ENCODE measurements at places on chromosomes 5 and 9.

GRCh38 chr9:37066139-37066725, 32.2 kb upstream of the PAX5 start:
- DNase-seq, result no peak

DNA sequence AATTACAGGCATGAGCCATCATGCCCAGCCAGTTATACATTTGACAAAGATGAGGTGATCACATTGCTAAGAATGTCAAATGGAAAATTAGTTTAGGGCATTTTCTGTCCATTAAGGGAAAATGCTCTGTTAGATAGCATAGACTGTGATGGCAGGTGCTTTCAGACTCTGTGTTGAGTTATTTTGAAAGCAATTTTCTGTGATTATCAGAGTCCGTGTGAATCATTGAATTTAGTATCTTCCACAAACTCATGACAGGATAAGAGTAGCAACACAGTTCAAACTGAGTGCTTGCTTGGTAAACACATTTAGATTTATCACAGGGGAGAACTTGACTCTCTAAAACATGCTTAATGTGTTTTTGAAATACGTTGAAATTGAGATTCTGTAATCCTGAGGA, 69.0 kb downstream of the GAPVD1 start:
- no peak for DNase-seq

DNA sequence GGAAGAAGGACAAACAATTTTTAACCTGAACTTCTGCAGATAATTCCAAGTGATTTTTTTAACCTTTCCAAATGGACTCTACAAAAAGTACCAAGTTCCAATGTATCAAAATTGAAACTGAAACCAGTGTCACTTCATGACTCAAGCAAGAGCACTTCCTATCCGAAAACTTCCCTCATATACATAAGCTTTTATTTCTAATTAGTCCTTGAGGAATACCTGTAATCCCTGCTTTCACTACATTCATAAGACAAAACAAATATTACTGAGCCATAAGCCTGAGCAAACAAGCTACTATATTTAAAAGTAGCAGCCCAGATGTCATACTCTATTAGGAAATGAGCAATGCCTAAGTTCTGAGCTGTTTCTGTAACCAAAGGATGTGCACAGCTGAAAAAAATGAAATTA, 224.4 kb downstream of the EBF1 start:
- no peak for DNase-seq

DNA sequence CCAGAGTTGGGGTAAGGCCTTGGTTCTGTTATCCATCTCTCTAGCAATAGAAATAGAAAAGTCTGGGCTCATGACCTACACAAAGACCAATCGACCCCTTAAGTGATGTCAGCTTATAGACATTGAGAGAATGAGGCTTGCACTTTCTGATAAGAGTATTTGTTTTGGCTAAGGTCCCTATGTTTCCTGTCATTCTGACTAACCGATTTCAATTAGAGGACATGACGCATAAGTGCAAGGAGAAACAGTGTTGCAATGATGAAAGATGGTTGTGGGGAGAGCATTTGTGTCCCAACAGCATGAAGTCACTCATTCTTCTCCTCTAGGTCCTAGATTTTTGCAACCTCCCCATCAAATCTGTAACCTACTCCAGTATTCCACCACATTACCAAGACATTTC, 255.1 kb downstream of the MAT2B start:
- no peak for DNase-seq

DNA sequence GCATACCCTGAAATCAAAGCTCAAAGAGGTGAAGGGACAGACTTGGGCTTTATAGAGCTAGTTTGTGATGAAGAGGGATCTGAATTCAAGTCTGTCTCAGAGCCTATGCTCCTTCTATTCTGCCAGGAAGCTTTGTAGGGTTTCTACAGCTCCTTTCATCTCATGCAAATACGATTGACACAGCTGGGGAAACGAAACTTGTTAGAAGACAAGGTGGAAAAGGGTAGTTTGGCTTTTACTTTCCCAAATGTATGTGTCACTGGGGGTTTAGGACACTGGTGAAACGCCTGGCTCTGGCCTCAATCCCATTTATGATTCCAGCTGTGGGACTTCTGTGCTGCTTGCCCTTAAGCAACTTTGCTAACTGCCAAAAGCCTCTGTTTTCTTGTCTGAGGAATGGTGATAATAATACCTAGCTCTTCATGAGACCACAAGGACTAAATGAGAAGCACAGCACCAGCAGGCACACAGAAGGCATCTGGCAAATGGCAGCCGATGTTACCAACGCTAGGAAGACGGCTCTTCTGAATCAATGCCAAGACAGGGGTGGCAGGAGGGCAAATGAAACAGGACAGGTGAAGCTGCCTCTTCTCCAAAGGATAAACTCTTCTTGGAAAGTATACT, 70.3 kb upstream of the EQTN start:
- no peak for DNase-seq

DNA sequence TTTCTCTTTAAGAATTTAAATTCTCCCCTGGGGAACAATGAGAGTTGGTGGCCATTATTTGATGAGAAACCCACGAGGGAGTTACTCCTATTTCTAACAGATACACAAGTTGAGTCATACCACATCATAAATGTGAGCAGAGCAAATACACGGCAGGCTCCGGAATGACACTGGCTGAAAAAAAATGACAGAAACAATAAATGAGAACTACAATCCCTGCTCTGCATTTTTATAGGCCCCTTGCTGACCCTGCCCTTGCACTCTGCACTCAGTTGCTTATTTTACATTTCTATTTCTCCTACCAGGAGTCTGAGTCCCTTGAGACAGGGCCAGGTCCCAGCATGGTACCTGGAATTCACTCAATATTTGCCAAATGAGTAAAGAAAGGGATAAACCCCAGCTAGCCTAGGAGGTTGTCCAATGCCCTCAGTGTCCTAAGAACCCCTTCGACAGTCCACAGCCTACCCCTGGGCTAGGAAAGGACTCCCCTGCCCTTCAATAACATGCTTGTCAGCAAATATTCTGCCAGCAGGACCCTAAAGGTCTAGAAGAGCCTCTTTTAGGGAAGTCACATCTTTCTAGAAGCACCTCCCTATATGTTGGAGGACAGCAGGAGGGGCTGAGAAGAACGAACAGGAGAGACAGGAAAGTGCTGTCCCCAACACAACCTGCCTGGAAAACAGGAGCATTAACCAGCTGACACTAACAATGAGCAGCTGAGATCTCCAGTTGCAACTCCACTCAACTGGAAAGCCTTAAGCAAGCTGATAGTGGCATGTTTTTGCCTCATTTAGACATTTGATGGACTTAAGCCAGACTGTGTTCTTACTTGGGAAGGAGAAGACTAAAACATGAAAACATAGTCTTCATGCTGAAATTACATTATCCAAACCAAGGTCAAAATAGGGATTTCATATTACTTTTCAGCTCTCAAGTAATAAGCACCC, 191.2 kb downstream of the ACTL7B start:
- DNase-seq, result no peak

DNA sequence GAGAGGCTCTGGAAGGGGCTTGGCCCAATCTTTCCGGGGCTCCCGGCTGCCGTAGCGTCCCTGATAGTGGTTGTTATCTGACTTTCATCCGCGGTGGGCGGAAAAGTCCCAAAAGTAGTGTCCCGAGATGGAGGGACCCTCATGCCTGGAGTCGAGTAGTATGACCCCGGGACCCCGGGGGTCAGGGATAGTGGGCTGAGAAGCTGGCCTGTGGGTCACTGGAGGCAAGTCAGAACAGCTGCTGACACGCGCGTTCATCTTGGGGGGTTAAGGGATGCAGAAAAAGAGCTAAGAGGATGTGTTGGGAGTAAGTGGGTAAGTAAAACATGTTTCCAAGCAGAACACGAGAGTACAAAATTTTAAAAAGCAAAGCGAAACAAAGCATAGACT, 123.4 kb downstream of the TMEM161B start:
- DNase-seq, result no peak

DNA sequence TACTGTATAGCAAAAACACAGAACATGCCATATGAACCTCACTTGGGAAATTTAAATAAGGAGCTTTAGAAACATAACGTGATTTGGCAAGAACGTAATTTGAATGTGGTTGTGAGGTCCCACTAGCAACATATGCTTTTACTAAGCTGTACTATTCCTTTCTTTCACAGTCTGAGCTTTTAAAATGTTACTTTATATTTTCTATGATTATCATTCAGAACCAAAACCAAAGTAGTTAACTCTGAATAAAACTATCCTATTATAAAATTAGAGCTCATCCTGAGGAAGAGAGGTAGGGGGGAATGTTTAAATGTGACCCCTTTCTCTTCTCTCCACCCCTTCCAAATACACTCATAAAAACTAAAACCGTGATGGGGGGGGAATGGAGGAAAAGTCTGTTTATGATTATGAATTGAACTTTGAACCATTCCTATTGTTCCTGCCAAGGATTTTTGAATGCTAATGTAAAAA, 435.7 kb downstream of the NFIB start:
- no peak for DNase-seq

DNA sequence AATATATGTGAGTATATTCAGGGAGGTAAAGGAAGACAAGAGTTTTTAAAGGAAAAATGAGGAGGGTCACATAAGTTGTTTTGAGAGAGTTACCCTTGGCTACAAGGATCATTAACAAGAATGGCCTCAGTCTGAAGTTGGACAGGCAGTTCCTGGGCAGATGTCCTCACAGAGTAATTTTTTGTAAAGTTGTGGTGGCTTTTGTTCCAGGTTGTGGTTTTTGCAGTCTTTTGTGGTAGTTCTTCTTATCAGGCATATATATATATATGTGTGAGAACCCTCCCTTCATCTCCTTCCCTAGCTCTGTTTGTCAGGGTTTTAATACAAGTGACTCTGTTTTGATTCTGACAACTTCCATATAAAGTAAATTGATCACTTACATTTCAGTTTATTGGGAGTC, 60.0 kb downstream of the CSNK1G3 start:
- no peak for DNase-seq

DNA sequence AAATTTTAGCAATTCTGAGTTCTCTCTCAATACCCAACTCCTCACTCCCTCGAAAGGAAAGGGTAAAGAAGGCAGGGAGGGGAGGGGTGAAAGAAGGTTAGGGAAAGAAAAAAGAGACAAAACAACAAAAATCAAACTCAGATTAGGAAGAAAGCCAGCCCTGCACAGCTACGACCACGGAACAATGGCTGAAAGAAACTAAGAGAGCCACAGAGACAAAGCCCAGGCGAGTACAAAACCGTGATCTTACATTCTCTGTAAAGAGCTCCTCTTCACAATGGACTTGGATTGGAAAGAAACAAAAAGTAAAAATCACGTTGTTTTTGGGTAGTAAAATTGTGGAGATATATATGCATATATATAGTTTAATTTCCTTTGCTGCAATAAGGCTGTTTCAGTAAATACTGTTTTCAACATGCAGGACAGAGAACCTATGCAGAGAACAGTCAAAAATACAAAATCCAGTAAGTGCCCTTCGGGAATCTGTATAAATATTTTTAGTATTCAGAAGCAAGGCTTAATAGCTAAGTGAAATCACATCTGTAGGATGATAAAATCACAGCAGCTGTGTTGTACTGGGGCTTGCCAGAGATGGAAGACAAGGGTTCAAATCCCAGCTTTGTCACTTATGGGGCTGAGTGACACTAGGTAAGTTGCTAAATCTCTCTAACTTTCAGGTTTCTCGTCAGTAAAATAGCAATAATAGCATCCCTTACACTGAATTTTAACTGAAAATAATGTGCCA, 16.9 kb downstream of the PSMB7 start:
- DNase-seq, result no peak

- no peak for DNase-seq
Observed at GRCh38 chr9:108271646-108272348, 584.0 kb downstream of the ACTL7B start.

DNA sequence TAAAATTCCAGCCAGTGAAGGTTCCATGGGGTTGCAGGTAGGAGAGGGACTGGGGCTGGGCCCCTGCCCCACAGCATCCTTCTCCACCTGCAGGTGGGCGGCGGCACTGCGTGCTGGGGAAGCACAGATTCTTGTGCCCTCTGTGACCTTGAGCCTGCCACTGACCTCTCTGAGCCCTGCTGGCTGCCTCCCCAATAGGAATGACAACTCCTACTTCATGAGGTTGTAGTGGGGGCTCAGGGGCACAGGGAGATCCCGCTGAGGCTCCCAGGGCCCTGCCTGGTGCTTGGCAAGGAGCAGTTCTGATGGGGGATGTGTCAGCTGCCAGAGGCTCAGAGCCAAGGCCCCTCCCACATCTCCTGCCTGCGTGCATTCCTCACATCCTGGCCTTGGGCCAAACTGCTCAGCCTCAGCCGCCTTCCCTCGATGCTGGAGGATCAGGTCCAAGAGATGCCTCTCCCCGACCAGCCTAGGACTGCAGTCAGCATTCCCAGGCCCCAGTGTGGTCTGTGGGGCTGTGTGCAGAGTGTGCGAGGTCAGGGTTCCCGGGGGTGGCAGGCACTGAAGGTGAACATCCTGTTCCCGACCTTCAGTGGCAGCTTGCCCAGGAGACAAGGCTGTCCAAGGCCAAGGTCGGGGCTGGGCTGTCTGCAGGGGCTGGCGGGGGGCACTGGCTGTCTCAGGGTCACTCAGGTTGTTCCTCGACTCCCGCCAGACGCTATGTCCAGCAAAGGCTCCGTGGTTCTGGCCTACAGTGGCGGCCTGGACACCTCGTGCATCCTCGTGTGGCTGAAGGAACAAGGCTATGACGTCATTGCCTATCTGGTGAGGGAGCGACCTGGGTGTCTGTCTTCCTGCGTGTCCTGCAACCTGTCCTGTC, 7.0 kb downstream of the ASS1 start:
- no peak for DNase-seq

DNA sequence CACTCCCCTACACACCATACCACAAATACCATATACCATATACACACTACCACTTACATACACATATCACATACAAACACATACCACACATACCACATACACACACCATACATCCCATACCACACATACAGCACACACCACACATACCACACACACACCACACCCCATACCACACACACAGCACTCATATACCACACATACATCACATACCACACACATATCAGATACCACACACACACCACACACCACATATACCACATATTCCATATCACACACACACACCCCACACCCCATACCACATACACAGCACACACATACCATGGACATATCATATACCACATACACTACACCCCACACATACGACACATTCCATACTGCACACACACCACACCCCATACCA, 276.6 kb downstream of the GADD45G start:
- DNase-seq, result no peak

DNA sequence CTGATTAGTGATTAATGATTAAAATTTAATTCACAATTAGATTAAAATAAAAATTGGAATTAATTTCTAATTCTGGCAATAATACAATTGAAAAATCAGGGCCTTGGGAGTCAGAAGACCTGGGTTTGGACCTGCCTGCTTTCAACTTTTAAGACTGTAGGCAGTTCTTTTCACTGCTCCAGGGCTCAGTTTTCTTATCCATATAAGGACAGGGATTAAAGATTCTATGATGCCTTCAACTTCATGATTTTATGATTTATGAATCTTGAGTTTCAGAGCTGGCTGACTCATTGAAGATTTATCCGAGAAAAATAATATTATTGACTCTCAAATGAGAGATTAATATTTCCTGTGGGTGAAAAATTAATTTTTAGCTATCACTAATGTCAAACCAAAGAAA, 208.6 kb upstream of the ANKH start:
- DNase-seq, result no peak

DNA sequence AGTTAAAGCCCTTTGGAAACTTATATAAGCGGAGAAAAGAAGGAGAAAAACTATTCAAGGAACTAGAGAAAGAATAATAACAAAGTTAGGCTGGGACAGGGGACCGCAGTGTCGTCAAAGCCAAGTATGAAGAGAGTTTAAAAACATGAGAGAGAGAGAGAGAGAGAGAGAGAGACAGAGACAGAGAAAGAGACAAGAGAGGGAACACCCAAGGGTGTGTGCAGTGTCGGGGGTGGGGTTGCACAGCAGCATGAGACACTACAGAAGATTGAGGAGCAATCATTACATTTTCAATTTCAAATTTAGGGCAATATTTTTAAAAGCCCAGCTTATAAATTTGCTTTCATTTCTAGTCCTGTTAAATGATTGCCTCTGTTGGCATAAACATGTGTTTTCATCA, 74.3 kb downstream of the NNT start:
- no peak for DNase-seq
